Hippocampal formation (tissue), 2 donors: ENCODE measurements at places on chromosomes 4 and X.

DNA sequence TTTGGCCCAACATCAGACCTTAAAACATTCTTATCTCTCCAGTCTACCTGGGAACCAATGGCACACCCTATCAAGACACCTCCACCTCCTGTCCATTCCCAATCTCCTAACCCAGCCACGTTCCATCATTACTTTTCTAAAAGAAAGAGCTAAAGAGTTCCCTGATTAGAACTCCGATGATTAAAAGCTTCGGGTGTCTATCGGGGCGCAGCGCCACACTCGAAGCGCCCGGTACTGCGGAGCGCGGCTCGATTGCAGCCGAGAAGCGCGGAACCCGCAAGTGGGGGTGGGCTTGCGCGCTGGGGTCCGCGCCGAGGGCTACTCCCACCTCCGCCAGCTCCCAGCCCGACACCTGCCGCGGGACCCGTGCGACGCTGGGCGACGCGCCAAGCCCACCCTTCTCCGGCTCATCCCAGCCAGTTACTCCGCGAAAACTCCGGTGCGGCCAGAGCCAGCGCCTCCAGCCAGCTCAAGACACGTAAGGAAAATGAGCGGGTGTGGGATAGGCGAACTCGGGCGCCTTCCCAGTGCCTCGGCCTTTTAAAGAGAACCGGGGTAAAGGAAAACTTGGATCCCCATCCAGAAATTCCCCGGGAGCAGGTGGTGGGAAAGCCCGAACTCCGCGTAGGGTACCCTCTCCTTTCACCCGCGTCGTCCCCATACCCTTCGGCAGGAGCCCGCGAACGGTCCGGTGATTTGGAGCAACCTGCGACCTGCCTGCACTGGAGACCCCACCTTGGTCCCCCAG lies 593 bp downstream of the NPY1R start:
- DNase-seq, result no peak

- DNase-seq, result no peak
Observed at GRCh38 chrX:72604112-72604511, 31.5 kb upstream of the HDAC8 start.

GRCh38 chrX:1554469-1555210 lies 17.7 kb upstream of the P2RY8 start:
- DNase-seq, result no peak

GRCh38 chrX:112641449-112641848 lies 38.3 kb downstream of the LHFPL1 start:
- DNase-seq, result no peak

- no peak for DNase-seq
Observed at GRCh38 chr4:137823007-137823406, 290.7 kb upstream of the PCDH18 start.

- no peak for DNase-seq
Observed at GRCh38 chrX:12685541-12685940, 105.7 kb upstream of the PRPS2 start.

- no peak for DNase-seq
Observed at GRCh38 chr4:95637043-95637600, 88.3 kb upstream of the UNC5C start.

- DNase-seq, result no peak
Observed at GRCh38 chr4:100022792-100023222, 72.7 kb upstream of the H2AZ1 start.

DNA sequence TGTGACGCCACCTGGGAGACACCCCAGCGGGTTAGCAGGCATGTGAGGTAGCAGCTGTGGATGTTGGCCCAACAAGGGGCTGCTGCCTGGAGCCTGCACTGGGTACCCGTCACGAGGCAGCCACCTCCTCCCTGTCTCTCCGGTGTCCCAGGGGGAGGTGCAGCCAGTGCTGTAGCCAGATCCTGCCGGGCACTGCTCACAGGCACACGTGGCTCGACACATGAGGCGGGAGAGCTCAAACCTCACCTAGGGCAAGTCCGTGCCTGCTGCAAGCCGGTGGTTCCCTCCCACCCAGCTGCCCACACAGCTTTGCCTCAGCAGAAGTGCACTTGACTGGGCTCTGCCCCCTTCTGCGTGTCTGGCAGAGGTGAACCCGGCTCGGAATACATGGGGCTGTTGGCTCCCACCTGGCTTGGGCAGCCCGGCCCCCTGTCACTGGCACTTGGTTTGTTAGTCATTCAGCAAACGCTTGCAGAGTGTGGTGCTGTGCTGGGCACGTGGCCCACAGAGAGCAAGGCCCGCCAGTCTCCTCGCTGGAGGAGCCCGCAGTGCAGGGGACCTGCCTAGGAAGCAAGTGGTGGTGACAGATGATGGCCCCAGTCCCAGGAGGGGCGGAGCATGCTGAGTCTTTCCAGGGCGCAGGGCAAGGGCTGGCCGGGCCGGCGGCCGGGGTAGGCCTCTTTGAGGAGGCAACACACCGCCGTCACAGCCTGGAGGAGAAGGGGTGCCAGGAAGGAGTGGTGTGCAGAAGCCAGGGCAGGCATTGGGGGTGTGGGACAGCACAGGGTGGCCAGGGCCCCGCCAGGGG lies 10.1 kb upstream of the SH3TC1 start:
- peak; percentile 25 for DNase-seq

DNA sequence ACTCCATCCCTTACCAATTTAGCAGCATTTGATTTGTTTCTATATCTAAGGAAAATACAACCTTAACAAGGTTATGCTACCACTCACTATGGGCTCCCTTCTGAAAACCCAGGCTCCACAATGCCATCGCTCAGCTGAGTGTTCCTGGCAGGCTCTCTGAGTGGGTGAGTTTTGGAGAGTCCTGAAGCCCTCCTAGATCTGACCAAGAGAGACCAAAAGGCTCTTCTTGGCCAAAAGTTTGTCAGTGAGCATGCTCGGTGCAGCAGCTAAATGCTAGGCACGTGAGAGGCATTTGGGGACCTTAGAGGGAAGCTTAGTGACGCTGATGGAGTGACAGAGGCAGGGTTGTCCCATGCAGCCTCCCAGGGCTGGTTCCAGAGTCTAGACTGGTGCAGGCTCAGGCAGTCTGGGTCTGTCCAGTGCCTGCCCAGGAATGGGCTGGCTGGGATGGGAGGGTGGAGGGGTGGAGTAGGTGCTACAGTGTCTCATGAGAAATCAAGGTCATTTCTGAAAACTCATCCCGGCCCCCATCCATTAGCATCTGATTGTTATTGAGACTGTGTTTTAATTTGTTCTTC lies 346.8 kb downstream of the NR3C2 start:
- DNase-seq, result no peak

- DNase-seq, result no peak
Observed at GRCh38 chrX:110442635-110443034, 84.0 kb downstream of the RTL9 start.

DNA sequence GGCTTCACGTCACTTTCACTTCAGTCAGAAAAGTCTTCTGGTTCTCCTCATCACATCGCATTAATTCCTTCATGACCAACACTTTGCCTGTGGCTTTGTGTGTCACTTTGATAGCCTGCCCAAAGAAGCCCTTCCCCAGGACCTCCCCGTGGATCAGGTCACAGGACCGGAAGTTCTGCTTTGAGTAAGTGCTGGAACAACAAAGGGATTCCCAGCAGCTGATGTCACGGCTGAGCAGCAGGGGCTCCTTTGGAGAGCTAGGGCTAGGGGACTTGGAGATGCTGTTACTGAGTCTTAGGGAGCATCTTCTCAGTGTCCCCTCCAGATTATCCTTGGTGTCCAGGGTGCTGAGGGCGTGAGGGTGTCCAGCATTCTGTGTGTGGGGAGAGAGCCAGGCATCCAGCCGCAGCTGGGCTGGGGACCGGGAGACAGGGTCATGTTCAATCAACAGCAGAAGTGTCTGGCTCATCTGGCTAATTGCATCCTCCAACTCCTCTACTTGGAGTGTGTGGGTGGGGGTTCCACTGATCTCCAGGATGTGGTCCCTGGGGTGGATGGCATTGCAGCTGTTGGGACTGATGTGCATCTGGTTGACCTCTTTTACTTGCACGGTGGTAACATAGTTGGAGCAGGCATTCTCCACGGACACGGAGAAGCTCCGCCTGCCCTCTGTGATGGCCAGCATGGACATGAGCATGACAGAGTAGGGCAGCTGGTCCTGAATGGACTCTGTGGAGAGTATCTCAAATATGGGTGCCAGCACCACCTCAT lies 39.2 kb upstream of the ARHGAP6 start:
- DNase-seq, result no peak

GRCh38 chrX:20089845-20090244 lies 26.9 kb downstream of the MAP7D2 start:
- no peak for DNase-seq

DNA sequence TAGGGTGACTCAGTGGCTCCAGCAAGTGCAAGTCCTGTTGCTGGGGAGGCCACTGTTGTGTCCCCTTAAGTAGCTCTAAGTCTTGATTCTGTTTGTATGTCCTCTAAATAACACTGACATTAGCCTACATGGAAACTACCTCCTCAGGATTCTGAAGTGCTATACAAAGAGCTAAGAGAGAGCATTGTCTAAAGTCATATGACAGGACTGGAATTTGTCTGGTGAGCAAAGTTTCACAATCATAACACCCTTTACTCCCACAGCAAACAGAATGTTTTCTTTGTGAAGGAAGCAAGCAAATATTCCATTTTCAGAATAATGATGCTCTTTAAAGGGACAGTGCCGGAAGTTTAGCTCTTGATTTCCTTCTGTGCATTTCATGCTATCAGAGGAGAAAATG lies 23.4 kb upstream of the CT47A1 start:
- DNase-seq, result peak; percentile 3

DNA sequence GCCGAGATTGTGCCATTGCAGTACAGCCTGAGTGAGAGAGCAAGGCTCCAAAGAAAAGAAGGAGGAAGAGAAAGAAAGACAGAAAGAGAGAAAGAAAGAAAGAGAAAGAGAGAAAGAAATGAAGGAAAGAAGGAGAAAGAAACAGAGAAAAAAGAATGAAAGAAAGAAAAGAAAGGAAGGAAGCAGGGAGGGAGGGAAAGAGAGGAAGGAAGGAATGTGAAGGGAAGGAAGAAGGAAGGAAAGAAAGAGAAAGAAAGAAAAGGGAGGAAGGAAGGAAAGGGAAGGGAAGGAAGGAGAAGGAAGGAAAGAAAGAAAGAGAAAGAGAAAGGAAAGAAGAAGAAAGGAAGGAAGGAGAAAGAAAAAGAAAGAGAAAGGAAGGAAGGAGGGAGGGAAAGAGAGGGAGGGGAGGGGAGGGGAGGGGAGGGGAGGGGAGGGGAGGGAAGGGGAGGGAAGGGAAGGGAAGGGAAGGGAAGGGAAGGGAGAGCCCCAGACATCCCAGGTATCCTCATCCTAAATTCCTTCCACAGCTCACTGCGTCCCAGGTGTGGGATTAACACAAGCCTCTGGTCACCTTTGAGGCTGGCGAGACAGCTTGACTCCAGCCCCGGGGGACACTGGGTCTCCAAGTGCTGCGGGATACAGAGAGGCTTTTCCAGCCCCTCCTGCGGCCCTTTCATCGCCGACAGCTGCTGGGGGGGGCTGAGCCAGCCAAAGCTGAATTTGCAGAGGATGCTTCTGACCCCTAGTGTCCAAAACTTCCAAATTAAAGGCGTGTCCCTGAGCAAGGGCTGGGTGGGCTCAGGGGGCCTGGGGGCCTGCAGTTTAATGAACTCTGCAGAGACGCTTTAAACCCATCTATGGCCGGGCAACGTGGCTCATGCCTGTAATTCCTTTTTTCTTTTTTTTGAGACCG lies 24.2 kb upstream of the CSF2RA start:
- no peak for DNase-seq

DNA sequence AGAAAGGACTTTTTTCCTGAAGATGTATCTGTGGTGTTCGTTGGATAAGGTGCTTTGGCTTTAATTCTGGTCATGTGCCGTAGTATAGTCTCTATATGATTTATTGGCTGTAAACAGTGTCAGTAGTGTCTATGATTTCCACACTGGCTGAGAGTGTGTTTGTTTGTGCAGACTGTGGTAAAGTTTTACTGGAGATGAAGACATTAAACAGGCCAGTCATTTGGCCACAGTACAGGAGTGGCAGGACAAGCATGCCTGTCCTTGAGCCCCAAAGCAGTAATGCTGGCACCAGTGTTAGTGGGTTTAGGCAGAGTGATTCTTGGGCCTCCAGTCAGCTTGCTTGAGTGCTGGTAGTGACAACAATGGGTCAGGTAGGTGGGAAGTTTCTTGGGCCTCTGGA lies 1023.9 kb upstream of the GRID2 start:
- no peak for DNase-seq

DNA sequence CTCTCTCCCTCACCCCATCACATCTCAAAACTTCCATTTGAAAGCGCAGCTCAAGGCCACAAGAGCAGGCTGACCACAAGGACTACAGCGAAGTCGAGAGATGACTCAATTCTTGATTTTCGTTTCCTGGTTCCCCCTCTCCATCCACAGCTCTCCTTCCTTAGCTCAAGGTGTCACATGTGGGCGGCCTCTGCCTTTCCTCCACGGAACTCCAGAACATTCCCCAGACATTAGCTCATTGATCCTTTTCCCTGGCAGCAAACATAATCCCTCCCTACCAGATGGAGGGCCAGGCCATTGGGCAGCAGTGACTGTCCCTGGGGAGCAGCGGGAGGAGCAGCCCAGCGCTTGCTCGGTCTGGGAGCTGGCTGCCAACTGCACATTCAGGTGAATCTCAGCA lies 56.3 kb downstream of the CCDC149 start:
- DNase-seq, result no peak

GRCh38 chr4:152486429-152487389 lies 49.2 kb downstream of the FBXW7 start:
- DNase-seq, result no peak

GRCh38 chr4:6546681-6547447 lies 28.1 kb upstream of the MAN2B2 start:
- DNase-seq, result peak; percentile 66
